T-helper 1 cell treated with Interleukin-12 subunit alpha and Interleukin-12 subunit beta and Interleukin-4 antibody, amounts not matched to agents 30 ng/mL and 1 ng/mL, for 36 hours (primary cell): ENCODE measurements at places on chromosomes 3 and 15. TPM values are rescaled to one million over a fixed set of nuclear protein-coding genes. Genes with fewer than 3 reads are reported as not detected.

Gene BOC
- total RNA-seq = 0.37 and 0.54 TPM in 2 replicates

Gene ZDHHC23
- 1.8 TPM in 2 replicates for total RNA-seq

Gene ITPKA
- total RNA-seq = 1.1 and 2.1 TPM in 2 replicates

Gene UBA7
- total RNA-seq = 272 and 275 TPM in 2 replicates

Gene DAZL
- total RNA-seq = not detected in 2 replicates

Gene ABI3BP
- total RNA-seq = not detected in 2 replicates

Gene CLDN16
- total RNA-seq = not detected in 2 replicates

Gene SEMA3B
- total RNA-seq = 1.2 TPM in 2 replicates

Gene AGBL1
- total RNA-seq = not detected in 2 replicates

Gene SLC2A2
- not detected in 2 replicates for total RNA-seq
